Right renal cortex interstitium (tissue), 3 donors: ENCODE measurements at places on chromosomes 7 and 10. TPM values are rescaled to one million over a fixed set of nuclear protein-coding genes. Genes with fewer than 3 reads are reported as not detected.

MCM10 gene
- 11.3 TPM for polyA plus RNA-seq

TMEM236 gene
- polyA plus RNA-seq: 0.19 TPM

TAS2R41 gene
- polyA plus RNA-seq: not detected

ASAH2 gene
- polyA plus RNA-seq: 1.6 TPM

NPFFR1 gene
- polyA plus RNA-seq: 0.12 TPM

DNA sequence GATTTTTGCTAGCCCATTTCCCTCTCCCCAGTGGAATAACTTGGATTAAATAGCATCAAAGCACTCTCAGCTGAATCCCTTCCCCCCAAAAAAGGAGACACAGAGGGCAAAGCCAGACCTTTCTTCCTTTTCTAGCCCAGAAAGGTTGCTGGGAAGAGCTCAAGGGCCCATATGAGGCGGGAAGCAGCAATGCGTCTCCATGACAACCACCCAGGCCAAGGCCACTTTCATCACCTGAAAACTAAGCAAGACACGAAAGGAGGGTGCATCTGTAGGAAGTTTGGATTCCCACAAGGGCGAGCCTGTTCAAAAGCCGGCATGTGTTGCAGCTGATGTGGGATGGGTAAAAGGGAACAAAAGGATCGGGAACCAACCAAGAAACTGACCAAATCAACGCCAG, 229.1 kb downstream of the PLXNA4 start:
- no peak for DNase-seq

- no peak for DNase-seq
Measured at GRCh38 chr10:118474111-118474510, 121.3 kb downstream of the PRLHR start.

GRCh38 chr7:48217753-48218152, 46.5 kb downstream of the ABCA13 start:
- DNase-seq: no peak

- no peak for DNase-seq
Measured at GRCh38 chr7:29765490-29765889, 40.8 kb upstream of the WIPF3 start.

DNA sequence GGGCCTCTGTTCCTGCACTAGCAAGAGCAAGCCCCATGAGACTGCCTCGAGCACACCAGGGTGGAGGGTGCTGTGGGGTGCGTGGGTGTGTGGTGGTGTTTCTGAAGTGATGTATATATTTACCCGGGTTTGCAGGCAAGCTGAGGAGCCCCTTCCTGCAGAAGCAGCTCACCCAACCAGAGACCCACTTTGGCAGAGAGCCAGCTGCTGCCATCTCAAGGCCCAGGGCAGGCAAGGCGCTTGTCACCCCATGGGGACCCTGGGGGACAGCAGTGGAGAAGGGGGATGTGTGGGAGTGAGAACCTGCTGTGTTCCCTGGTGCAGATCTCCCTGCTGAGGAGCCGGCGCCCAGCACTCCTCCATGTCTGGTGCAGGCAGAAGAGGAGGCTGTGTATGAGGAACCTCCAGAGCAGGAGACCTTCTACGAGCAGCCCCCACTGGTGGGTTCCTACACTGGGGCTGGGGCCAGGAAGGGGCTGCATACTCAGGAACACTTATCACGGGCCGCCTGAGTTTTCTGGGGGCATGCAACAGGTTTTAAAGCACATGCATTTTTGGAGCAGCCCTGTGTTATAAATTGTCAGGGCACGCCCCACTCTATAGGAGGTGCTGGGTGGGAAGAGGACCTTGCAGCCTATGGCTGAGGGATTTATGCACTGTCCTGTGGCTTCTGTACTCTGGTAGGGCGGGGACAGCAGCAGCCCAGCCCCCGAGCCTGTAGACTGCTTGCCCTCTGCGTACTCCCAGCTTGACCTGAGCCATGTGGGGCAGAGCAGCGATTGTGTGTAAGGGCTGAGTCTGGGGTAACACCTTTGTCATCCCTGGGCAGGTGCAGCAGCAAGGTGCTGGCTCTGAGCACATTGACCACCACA, 5.9 kb downstream of the PGAM2 start:
- DNase-seq: no peak

DNA sequence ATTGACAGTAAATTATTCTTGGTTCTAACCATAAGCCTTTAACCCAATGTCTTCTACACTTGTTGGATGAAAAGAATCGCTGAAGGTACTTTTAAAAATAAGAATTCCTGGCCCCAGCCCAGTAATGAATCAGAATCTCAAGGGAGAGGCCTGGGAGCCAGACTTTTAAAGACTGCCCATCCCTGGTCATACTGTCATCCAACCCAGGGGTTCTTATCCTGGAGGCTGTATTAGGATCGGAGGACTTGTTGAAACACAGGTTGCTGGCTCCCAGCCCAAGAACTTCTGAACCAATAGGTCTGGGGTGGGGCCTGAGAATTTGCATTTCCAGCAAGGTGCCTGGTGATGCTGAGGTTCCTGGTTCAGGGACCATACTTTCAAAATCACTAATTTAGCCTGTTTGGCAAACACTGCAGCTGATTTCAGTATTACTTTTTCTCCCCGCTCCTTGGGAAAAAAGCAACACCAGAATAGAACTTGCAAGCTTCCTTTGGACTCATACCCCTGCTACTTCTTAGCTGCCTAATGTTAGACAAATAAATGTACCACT, 79.5 kb upstream of the FAM133B start:
- no peak for DNase-seq

DNA sequence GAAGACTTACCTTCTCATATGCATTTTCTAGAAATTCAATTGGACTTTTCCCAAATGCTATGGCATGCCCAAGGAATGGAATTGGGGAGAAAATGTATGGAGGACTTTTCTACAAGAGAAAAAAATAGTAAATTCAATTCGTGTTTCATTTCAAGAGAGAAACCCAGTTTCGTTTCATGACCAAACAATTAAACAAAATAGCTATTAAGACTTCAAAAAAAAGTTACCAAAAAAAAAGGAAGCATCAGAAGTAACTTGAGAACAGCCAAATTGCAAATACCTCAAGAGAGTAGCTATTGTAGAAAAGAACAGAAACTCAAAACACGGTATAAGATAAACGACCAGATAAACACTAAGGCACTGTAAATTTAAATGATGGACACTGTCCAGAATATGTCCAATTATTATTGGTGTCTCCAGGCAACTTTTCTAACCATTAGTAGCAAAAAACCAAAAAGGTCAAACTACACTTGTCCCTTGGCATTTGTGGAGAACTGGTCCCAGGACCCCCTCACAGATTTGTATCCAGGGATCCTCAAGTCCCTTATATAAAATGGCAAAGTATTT, 2.4 kb downstream of the CYP51A1 start:
- no peak for DNase-seq

DNA sequence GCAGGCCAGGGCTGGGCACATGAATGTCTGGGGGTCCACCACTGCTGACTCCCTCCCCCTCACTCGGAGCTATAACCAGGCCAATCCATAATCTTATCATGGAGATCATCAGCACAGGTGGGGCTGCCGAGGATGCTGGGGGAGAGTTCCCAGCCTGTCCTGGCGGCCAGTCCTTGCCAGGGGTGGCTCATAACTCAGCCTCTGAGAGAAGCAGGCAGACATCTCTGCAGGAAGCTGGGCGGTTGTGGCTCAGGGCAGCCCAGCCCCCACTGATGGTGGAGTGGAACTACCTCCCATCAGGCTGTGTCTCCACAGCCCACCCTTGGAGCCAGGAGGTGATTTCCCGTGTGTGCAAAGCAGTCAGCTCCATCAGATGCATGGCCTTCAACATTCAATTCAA, 109.4 kb upstream of the ZNF92 start:
- no peak for DNase-seq

GRCh38 chr10:133335246-133336117, 1.2 kb downstream of the CALY start:
- DNase-seq: no peak

DNA sequence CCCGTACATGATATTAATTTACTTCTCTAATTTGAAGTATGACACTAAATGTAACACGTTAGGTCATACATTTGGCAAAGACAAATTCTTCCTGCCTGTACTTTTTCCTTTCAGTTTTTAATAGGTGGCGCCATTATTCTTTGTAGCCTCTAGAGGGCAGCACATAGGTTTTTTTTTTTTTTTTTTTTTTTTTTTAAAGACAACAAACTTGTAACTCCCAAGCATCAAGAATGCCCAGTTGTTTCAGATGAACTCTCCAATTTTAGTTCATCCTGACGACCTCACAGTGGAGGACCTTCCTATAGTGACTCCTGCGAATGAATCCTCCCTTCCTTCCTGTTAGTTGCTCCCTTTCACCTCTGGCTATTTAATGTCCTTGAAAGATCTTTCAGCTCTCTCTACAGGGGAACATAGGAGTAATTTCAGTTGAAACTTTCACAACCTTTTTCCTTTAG, 139.3 kb upstream of the HDAC9 start:
- DNase-seq: peak; percentile 20

GRCh38 chr7:100745184-100745583, 11.8 kb downstream of the ZAN start:
- DNase-seq: no peak

DNA sequence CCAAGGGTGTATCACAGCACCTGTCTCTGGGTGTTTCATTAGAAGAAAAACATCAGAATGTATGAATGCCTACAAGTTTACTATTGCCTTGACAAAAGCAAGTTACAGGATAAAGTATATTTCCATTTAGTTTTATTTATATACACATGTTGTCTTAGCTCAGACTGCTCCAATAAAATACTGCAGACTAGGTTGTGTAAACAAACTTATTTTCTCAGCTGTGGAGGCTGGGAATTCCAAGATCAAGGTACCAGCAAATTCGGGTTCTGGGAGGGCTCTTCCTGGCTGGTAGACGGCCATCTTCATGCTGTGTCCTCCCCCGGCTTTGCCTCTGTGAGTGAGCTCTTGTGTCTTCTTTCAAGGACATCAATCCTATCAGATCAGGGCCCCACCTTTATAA, 77.1 kb upstream of the UNC5B start:
- DNase-seq: no peak

- DNase-seq: no peak
Measured at GRCh38 chr10:82674036-82674435, 799.0 kb downstream of the NRG3 start.

GRCh38 chr10:70807556-70807955, 8.2 kb upstream of the SGPL1 start:
- no peak for DNase-seq

GRCh38 chr10:79289801-79290200, 57.5 kb upstream of the PPIF start:
- DNase-seq: no peak

- no peak for DNase-seq
Measured at GRCh38 chr10:101843032-101844021, at the start of gene KCNIP2. Gene KCNIP2 (minus strand): TSS chr10:101843800. CDS start chr10:101843568, 232 bp downstream.

GRCh38 chr7:30682212-30683083, at the start of gene CRHR2:
Gene CRHR2 (minus strand): TSS chr7:30682456. CDS start chr7:30682280, 176 bp downstream.
- no peak for DNase-seq

DNA sequence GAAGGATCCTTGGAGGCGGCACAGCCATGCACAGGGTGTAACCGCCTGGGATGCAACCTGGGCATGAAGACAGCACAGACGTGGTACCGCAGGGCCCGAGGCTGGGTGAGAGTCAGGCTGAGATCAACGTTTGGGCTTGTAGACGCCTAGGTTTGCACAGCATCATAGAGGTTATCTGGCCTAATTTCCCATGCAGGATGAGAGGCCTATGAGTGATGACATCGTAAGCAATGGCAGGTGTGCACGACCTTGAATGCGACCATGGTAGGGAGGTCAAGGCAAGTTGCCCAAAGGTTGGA, 7.5 kb downstream of the CALML3 start:
- no peak for DNase-seq

- DNase-seq: no peak
Measured at GRCh38 chr7:341841-342638, 52.1 kb downstream of the FOXL3 start.

GRCh38 chr7:42886129-42886528, 25.7 kb downstream of the C7orf25 start:
- no peak for DNase-seq

- no peak for DNase-seq
Measured at GRCh38 chr7:43038254-43038653, 74.2 kb upstream of the HECW1 start.

DNA sequence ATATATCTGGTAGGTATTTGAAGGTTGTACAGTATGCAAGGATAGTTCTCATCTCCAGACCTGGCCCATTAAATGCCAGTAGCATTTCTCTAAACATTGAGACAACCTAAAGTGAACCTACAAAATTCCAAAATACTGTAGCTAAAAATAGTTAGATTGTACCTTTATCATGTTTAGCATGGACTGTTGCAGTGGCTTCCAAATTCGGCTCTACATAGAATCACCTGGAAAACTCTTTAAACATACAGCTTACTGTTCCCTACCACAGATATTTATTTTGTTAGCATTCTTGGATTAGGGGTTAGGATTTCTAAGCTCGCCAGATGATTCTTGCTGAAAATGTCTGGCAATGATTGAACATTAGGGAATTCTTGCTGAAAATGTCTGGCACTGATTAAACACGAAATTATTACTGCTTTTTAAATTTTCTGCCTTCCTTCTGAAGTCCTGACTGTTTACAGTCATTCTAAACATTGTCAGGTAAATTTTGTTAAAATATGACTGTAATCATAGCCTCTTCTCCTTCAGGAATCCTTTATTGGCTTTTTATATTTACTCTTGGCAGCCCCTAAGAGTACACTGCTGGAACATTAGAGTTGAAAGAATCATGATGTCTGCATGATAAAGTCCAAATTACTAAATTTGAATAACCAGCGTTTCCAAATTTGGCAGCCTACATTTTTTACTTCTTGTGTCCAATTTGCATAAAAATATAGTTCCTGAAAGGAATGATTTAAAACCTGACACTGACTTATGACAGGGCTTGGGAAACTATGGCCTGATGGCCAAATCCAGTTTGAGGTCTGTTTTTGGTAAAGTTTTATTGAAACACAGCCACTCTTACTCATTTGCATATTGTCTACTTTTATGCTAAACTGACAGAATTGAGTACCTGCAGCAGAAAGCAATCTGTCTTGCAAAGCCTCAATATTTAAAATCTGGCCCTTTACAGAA, 40.3 kb downstream of the SHOC2 start:
- DNase-seq: no peak
